ENCODE measurements at places on chromosomes 4 and X. TPM values are rescaled to one million over a fixed set of nuclear protein-coding genes. Genes with fewer than 3 reads are reported as not detected.

DNA sequence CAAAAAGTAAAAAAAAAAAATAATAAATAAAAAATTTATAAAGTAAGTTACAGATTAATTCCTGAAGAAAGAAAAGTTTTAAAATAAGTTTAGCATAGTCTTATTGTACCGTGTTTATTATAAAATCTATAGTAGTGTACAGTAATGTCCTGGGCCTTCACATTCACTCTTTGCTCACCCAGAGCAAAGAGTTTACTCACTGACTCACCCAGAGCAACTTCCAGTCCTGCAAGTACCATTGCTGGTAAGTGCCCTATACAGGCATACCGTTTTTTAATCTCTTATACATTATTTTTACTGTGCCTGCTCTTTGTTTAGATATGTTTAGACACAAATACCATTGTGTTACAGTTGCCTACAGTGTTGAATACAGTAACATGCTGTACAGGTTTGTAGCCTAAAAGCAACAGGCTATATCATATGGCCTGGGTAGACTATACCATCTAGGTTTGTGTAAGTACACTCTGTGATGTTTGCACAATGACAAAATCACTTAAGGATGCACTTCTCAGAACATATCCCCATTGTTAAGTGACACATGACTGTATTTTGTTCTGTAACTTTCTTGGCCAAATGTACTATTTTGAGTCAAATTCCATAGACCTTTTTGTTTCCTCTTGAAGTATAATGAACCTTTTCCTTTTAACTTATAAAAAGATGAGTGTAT is 199.0 kb upstream of the NUDT6 start:
- no peak for DNase-seq
- no peak overlapping the region for H3K27ac ChIP-seq
- peaks cover 1% of the 10 kb centered on the region for H3K4me1 ChIP-seq
- H3K36me3 ChIP-seq = no peaks in the 10 kb centered on the region
- H3K27me3 ChIP-seq = no peaks in the 10 kb centered on the region

DNA sequence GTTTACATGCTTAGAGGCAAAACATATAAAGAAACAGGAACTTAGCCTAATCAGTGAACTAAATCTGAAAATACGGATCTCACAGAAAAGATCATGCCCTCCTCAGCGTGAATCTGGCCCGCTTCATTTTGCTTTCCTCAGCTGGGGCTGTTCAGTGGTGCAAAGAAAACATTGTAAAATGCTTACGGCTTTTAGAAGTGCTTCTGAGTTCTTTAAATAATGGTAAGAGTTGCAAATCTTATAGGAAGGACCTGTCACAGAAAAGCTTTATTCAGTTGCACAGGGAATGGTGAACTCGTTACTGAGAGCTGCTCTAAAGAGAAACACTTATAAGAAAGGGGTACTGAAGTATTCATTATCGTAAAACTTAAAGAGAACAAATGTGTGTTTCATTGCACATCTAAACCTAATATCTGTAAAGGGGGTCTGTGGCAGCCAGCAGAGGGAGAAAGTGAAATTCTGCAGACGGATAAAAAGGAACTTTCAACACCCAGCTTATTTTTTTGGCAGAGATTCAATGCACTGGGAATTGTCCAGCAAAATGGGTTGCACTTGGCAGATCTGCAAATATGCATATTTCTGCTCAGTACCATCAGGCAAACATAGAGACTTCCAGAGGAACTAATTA is 139.2 kb upstream of the ANK2 start:
- no peak overlapping the region for H3K4me3 ChIP-seq
- H3K36me3 ChIP-seq = no peaks in the 10 kb centered on the region
- H3K27me3 ChIP-seq = no peaks in the 10 kb centered on the region
- DNase-seq = no peak
- H3K27ac ChIP-seq = no peak overlapping the region
- H3K4me1 ChIP-seq = peaks cover 2% of the 10 kb centered on the region

DNA sequence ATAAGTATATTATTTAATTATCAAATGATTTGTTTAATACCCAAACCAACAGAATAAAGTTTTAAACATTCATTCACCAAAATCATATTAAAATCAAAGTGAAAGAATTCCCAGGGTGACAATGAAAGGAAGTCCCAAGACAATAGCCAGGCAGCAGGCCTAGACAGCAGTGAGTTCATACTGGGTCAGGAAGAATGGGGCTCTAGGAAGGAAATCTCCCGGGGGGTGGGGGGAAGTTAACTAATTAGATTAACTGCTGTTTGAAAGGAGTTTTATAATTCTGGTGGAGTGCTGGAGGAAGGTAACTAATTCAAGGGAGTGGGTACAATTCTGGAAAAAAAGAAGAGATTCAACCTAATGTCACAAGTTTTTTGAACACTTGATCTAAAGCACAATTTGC is 104.1 kb downstream of the ZAR1 start:
- H3K27ac ChIP-seq = no peak overlapping the region
- H3K4me3 ChIP-seq = no peak overlapping the region

- H3K27me3 ChIP-seq = no peaks in the 10 kb centered on the region
- H3K4me3 ChIP-seq = no peak overlapping the region
- no peak overlapping the region for H3K27ac ChIP-seq
Measured at GRCh38 chrX:108332281-108332680, 105.9 kb downstream of the COL4A6 start.

Gene TMPRSS11B
- not detected for total RNA-seq
